ENCODE measurements at places on chromosomes 16 and 17.

DNA sequence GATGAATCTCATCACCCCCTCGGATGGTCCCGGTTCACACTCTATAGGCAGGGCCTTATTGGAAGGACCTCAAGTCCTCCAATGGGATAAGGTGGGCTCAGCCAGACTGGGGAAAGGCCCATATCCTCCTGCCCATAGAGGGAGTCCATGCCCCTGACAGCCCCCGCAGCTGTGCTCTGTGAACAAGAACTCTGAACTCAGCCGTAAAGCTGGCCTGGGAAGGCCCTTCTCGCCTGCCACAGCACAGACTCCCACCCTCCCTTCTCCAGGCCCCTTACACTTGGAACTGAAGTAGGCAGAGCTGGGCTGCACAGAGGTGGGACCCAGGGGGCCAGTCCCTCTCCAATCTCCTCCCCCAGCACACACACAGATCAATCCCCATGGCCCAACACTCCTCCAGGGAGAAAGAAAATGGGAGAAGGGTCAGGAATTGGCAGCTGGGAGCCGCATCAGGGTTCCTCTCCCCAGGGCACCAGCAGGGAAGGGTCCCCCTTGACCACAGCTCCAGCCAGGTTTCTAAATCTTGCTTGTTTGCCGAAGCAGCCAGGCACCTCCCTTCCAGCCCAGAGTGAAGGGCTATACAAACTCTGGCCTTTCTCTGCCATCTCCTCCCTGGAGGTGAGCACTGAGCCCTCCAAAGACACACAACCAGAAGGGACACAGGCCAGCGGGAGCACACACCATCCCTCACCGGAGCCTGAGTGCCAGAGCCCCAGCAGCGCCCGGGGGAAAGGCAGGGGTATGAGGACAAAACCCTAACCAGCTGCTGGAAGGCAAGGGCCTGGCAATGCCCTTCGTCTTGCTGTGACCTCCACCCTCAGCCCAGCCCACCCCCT lies 454.1 kb downstream of the SOX9 start:
- no peak for DNase-seq

DNA sequence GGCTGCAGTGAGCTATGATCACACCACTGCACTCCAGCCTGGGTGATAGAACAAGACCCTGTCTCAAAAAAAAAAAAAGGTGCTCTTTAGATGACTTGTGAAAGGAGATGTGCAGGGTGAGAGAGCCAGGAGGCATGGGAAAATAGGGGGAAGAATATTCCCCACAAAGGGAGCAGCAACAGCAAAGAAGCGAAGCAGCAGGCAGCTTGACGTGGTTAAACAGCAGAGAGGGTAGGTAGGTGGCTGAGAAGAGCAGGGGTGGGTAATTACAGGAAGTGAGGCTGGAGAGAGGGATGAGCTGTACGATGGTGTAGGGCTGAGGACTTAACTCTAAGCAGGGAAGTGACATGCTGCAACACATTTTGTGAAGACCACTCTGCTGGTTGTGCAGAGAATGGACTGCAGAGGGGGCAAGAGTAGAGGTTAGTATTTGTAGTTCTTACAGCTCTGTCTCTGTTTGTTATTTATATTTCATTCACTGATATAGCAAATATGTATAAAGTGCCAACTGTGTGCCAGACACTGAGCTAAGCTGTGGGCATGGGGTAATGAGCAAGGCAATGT lies 1.6 kb downstream of the HEATR3 start:
- peak; percentile 85 for DNase-seq

DNA sequence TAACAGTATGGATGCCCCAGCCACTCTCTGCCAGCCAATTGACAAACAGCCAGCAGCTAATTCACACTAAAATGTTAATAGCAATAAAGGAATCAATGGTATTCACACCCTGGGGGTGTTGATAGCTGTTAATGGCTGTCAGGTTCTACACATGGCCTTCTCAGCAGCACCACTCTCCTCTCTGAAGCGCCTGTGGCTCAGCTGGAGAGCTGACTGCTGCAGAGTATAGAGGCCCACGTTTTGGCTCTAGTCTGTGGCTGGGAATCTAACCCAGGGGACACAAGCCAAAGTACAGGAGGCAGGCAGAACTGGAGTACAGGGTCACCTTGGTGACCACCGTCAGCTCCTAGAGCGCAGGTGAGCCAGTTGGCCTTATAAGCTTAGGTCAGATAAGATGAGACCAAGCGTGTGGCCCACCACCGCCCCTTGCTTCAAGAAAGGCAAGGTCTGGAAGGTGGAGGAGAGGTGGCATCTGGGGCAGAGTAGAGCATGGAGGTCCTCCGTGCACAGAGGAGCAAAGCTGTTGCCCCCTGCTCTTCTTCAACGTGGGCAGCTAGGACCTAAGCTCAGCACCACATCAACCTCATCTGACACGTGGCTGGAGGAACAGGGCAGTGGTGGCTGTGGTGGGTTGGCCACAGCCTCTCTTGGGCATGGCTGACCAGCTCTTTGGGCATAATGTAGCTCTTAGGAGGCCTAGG lies 25.4 kb downstream of the CCR7 start:
- DNase-seq: no peak

- peak; percentile 58 for DNase-seq
These were observed 18.8 kb downstream of the SIAH1 start for GRCh38 chr16:48366165-48367093.

GRCh38 chr16:85728879-85729278 lies 22.0 kb downstream of the C16orf74 start:
- DNase-seq: peak; percentile 6

- no peak for DNase-seq
These were observed 747 bp upstream of the LHX1 start for GRCh38 chr17:36936455-36937000.

GRCh38 chr16:85650135-85650843 lies 37.2 kb downstream of the GSE1 start:
- DNase-seq: no peak

DNA sequence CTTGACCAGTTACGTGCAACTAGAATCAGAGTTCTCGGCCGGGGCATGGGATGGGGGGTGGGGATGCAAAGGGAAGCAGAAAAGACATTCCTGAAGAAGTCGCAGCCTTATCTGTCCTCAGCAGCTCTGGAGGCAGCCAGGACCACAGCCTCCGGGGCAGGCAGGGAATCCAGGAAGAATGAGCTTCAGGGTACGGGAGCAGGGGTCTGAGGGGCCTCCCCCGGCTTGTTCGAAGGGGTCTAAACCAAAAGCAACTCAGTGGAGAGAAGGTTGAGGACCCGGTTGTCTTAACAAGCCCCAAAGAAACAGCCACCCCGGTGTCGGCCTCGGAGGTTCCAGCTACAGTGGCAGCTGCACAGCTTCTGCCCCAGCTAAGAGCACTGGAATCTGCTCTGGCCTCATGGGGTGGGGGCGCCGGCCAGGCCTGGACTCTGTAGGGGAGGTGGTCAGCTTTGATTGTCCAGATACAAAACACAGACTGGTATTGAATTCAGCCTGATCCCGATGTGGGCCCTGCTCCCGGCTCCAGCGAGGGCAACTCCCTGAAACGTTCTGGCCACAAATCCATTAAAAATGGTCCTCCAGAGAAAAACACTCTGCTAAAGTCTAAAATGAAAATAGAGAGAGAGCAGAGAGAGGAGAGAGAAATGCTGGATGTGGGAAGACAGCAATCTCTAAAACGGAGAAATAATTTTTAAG lies 7.7 kb downstream of the HOXB4 start:
- no peak for DNase-seq

GRCh38 chr17:45783593-45784292 lies 377 bp upstream of the CRHR1 start:
- DNase-seq: no peak

DNA sequence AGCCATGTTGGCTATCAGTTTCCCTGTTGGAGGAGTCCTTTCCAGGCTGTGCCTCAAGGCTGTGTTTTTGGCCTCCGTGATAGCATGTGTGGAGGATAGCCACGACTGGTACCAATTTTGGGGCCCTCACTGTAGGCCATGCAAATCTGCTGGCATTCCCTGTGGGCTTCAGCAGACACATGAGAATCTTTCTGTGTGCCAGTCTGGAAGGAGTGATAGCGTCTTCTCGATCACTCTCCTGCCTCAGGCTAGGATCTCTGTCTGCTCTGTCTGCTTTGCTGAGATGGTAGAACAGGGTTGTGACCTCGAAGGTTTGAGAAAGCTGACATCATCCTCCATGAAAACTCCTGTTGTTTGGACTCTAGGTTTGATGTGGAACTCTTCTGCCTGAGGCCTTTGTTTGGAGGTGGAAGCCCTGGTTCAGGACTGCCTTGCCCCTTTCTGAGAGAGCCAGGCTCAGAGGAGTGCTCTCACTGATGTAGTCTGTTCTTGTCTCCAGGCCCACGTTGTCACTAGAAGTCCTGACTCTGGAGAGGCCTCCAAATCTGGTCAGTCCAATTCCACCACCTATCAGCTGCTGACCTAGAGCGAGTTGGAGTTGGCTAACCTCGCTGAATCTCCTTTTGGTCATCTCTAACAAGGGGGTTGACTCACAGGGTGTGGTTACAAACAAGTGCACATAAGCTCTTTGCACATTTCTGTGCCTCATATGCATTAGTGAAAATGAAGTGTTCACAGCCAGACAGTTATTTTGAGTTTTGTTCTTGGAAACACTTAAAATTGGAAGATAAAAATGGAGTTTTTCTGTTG lies 12.1 kb upstream of the EDC4 start:
- no peak for DNase-seq

DNA sequence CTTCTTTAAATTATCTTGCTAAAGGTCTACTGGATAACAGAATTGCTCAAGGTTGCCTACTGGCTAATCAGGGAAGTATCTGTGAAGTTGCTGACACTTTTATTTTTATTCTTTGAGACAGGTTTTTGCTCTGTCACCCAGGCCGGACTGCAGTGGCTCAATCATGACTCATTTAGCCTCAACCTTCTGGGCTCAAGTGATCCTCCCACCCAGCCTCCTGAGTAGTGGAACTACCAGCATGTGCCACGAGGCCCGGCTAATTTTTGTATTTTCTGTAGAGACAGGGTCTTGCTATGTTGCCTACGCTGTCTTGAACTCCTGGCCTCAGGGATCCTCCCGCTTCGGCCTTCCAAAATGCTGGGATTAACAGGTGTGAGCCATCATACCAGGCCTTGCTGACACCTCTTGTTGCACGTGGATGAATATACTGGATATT lies 43.1 kb downstream of the GLG1 start:
- DNase-seq: peak; percentile 67

- no peak for DNase-seq
These were observed 80.1 kb upstream of the GNG13 start for GRCh38 chr16:880471-881171.
